ENCODE measurements at places on chromosomes 4 and X. TPM values are rescaled to one million over a fixed set of nuclear protein-coding genes. Genes with fewer than 3 reads are reported as not detected.
A peak's percentile ranks its signal among the peaks of the same experiment; 100 is the strongest.

DNA sequence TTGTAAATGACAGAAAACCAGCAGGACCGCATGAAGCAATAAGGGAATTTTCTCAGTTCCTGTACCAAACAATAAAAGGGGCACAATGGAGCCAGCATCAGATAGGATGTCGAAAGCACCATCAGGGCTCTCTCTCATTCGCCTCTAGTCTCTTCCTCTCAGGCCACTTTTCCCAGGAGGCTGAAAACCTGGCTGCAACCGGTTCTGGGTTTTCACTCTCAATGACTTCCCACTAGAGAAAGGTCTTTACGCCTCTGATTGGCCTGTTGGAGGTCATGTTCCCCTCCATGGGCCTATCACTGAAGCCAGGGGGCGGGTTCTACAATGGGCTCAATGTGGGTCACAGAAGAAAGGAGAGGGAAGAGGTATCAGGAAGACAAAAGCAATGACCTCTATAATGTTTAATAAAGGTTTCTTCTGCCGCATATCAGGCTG, 29.3 kb downstream of the ZNF827 start:
- H3K36me3 ChIP-seq = peaks cover 9% of the 10 kb centered on the region
- H3K4me1 ChIP-seq = peaks cover 55% of the 10 kb centered on the region
- DNase-seq = no peak
- H3K4me3 ChIP-seq = no peak overlapping the region
- peak overlapping the region; percentile 23 for H3K27ac ChIP-seq

The ERAS gene
- total RNA-seq = 0.33 TPM

- DNase-seq = no peak
- no peak overlapping the region for H3K4me3 ChIP-seq
- peaks cover 7% of the 10 kb centered on the region for H3K36me3 ChIP-seq
- no peaks in the 10 kb centered on the region for H3K27me3 ChIP-seq
- no peak overlapping the region for H3K27ac ChIP-seq
Measured at GRCh38 chr4:48739560-48740019, 40.5 kb downstream of the FRYL start.

DNA sequence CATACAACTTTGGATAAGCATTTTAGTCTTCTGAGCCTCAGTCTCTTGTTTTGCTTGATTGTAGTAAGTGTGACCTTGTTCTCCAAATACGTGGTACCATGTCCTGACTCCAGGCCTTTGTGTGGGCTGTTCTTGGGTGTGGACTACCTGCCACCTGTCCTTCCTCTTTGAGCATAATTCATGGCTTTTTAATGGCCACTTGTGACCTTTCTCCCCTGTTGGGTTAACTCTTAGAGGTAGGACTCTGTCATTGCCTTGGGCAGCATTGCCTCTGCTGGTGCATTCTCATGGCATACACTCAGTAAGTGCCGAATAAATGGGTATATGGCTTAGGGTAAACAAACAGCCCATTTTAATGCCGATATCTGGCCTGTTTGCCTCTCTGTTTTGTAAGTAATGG, 3.0 kb downstream of the NSD2 start:
- H3K4me3 ChIP-seq = no peak overlapping the region
- peaks cover 18% of the 10 kb centered on the region for H3K4me1 ChIP-seq
- no peak for DNase-seq
- no peaks in the 10 kb centered on the region for H3K27me3 ChIP-seq
- H3K36me3 ChIP-seq = no peaks in the 10 kb centered on the region

DNA sequence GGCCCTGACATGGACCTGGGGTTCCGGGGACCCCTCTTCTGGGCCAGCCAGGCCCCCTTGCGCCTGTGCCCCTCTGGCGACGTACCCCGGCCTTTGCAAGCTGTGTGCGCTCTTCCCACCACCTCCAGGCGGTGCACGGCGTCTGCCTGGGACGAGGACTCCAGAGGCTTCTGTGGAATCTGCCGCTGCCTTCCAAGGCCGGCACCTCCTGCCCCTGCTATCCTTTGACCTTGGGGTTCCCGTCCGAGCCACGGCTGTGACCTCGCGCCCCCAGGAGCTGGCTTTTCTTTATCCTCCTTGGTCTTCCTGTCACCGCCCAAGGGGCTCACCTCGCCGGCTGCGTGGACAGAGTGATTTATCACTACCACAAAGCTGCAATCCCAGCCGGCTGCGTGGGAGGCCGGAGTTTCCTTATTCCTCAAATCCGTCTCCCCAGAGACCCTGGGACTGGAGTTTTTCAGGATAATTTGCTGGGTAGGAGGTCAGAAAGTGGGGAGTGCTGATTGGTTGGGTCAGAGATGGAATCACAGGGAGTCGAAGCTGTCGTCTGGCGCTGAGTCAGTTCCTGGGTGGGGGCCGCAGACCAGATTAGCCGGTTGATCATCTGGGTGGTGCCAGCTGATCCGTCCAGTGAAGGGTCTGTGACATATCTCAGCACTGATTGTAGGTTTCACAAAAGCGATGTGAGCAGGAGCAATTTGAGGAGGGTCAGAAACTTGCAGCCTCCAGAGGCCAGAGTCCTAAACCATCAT, 19.8 kb upstream of the PLCXD1 start:
- no peaks in the 10 kb centered on the region for H3K36me3 ChIP-seq

DNA sequence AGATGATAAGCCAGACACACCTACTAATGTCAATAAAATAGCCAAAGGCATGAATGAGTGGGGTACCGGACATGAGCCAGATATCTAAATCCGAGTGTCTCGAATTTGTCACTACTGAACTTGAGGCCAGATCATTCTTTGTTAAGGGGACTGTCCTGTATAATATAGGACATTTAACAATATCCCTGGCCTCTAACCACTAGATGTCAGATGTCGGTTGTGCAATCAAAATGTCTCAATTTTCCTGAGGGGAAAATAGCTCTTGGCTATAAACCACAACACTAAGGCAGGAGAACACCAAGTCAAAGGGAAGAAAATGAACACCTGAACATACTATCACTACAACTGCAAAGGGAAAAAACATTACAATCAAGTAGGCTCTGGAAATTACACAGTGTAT, 154.5 kb downstream of the GPM6A start:
- H3K4me3 ChIP-seq = no peak overlapping the region
- no peaks in the 10 kb centered on the region for H3K27me3 ChIP-seq
- H3K36me3 ChIP-seq = no peaks in the 10 kb centered on the region
- no peak overlapping the region for H3K27ac ChIP-seq
- no peaks in the 10 kb centered on the region for H3K4me1 ChIP-seq

The MAGEA11 gene
- not detected for total RNA-seq

DNA sequence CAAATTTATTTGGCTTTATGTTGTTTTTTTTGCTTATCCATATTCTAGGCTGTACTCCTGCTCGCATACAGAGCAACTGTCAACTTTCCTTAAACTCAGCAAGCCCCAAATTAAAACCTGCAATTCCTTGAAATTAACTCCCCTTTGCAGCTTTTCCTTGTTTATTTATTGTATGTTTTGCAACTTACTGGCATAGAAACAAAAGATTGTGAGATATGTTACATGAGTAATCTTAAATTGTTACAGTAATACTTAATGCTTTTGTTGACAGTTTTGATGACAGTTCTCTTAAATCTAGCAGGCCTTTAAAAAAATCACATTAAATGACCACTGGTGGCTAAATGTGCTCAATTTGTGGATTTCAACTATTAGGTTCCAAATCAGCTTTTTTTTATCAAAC, 4.5 kb downstream of the DDX3X start:
- peaks cover 10% of the 10 kb centered on the region for H3K36me3 ChIP-seq
- peak overlapping the region; percentile 13 for H3K4me3 ChIP-seq
- no peaks in the 10 kb centered on the region for H3K27me3 ChIP-seq
- peak overlapping the region; percentile 14 for H3K27ac ChIP-seq
- no peak for DNase-seq
